ENCODE measurements at places on chromosomes 3 and 15. TPM values are rescaled to one million over a fixed set of nuclear protein-coding genes. Genes with fewer than 3 reads are reported as not detected.

The PRSS50 gene
- 0.06 TPM for polyA plus RNA-seq

The TMEM39A gene
- polyA plus RNA-seq = 6.2 TPM

The NOX5 gene
- polyA plus RNA-seq = 0.26 TPM

The GOLGA8S gene
- polyA plus RNA-seq = 0.10 TPM

The PAK2 gene
- 13.2 TPM for polyA plus RNA-seq

The WDR6 gene
- 79.0 TPM for polyA plus RNA-seq

The TMEM108 gene
- polyA plus RNA-seq = 2.7 TPM

The LDHAL6B gene
- polyA plus RNA-seq = not detected

The HAPLN3 gene
- 5.5 TPM for polyA plus RNA-seq

The IL5RA gene
- polyA plus RNA-seq = not detected

The CHDH gene
- 0.53 TPM for polyA plus RNA-seq

The SERPINI2 gene
- polyA plus RNA-seq = 0.71 TPM

The TRH gene
- polyA plus RNA-seq = not detected

The DZIP1L gene
- 2.3 TPM for polyA plus RNA-seq

The GABPB1 gene
- 7.3 TPM for polyA plus RNA-seq

The THBS1 gene
- polyA plus RNA-seq = 20.4 TPM

The NAA80 gene
- polyA plus RNA-seq = 11.2 TPM

The SPTBN5 gene
- 9.3 TPM for polyA plus RNA-seq

The SLCO2A1 gene
- polyA plus RNA-seq = 4.9 TPM

The TICRR gene
- polyA plus RNA-seq = 6.6 TPM

The ARGFX gene
- not detected for polyA plus RNA-seq

The RBM15B gene
- 16.2 TPM for polyA plus RNA-seq

The ROPN1B gene
- 0.06 TPM for polyA plus RNA-seq

The SELENOT gene
- polyA plus RNA-seq = 62.5 TPM

The DUOXA2 gene
- 39.1 TPM for polyA plus RNA-seq

The FAH gene
- 15.9 TPM for polyA plus RNA-seq

The PLA2G4E gene
- polyA plus RNA-seq = 1.2 TPM

The P2RY14 gene
- 9.2 TPM for polyA plus RNA-seq

The PPARG gene
- 2.6 TPM for polyA plus RNA-seq

The LRRC3B gene
- 0.02 TPM for polyA plus RNA-seq

The NME9 gene
- polyA plus RNA-seq = 0.06 TPM

The CHAC1 gene
- 70.9 TPM for polyA plus RNA-seq

The DUOXA1 gene
- polyA plus RNA-seq = 145 TPM

The OR5K2 gene
- polyA plus RNA-seq = not detected

The GOLGA6D gene
- not detected for polyA plus RNA-seq

The FAN1 gene
- 8.3 TPM for polyA plus RNA-seq

The LMAN1L gene
- 0.27 TPM for polyA plus RNA-seq

The GUCA1C gene
- not detected for polyA plus RNA-seq

The CPNE9 gene
- polyA plus RNA-seq = not detected

The RAB5A gene
- polyA plus RNA-seq = 66.6 TPM

The ECE2 gene
- not detected for polyA plus RNA-seq

The TM6SF1 gene
- polyA plus RNA-seq = 1.1 TPM

The GPR176 gene
- 0.22 TPM for polyA plus RNA-seq

Data from esophagus (tissue), 2 donors.